ENCODE measurements at places on chromosomes 3 and 15.

- no peak for DNase-seq
Observed at GRCh38 chr3:48299746-48300712, 33.4 kb downstream of the SPINK8 start.

- DNase-seq, result no peak
Observed at GRCh38 chr3:144866476-144866875, 894.9 kb downstream of the DIPK2A start.

GRCh38 chr3:156608601-156609514 lies 53.9 kb upstream of the SSR3 start:
- no peak for DNase-seq

GRCh38 chr3:161050935-161051334 lies 54.2 kb downstream of the B3GALNT1 start:
- no peak for DNase-seq

DNA sequence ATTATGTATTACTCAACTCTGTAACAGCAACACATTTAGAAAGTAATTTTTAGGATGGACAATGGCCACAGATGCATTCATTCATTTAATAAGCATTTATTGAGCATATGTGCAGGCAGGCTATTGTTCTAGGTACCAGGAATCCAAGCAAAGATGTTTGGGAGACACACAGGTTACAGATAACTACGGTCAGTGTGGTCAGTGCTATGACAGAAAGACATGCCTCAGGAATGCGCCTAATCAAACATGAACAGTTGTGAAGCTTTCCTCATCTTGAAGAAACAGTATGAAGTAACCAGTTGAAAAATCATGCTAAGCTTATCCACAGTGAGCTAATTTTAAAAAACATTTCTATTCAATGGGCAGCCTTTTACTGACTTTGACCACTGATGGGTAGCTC lies 155.4 kb upstream of the CCDC54 start:
- DNase-seq, result no peak

- DNase-seq, result no peak
Observed at GRCh38 chr15:76191539-76192244, 119.6 kb downstream of the ETFA start.

DNA sequence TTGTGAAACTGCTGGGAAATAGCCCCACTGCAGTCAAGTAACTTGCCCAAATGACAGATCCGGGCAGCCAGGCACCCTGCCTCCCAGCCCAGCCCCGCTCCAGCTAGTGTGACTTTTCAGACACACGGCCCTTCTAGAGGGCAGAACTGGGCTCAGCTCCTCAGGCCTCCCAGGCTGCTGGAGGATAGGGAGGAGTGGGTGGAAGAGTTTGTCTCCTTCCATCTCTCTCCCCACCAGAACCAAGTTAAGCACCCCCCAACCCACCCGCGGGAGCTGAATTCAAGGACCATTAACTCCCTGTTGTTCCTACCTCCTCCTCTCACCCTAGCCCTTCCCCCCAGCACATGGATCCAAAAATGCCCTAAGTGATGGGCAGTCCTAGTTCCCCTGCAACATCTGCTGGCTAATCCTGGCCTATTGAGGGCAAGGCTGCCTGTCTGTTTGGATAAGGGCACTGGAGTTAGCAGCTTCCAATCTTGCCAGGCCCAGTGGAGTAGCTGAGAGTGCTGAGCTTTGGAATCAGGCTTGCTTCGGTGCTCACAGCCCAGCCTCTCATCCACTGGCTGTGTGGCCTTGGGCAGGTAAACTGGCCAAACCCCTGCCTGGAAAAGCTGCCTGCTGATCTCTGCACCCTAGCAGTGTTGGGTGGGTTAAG lies 3.1 kb downstream of the CCDC33 start:
- DNase-seq, result no peak

DNA sequence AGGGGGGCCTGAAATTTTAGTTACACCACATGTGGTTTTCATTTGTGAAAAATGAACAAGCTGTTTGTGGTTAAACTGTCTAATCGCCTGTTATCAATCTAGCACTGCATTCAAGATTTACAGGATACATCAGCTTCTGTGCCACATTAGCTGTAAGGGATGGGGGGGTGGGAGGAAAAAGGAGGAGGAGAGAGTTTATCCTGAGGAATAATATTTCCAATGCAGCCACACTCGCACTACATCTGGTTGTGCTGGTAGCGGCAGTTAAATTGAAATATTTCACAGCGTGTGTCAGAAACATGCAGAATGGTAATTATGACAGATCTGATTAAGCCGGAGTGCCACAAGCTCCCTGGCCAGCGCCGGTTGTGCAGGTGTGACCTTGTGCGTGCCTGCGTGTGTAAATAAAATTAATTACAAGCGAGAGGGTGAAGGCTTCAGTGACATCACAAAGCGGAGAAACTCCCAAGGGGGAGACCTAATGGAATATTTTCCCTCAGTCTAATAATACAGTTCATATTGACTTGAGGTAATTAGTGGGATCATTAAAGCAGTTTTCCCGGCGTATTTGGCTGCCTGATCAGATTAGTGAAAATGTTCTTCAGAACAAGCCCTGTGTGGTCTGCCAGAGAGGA lies 55.5 kb downstream of the SATB1 start:
- DNase-seq, result no peak

DNA sequence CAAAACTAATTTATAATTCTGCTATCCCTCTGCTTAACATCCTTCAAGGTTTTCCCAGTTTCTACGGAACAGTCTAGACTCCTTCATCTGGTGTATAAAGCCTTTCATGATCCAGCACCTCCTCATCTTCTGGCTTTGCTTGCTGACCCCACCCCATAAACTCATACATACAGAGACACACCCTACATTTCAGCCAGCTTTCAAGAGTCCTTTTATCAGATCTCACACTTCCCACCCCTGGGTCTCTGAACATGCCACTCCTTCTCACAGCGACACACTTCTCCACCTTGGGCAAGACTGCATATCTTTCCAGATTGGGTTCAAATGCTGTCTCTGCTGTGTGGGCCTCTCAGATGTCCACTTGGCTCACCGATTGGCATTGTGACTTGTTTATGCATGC lies 166.8 kb upstream of the LPP start:
- DNase-seq, result no peak

GRCh38 chr3:49421890-49422378 lies 339 bp downstream of the AMT start:
- DNase-seq, result no peak

DNA sequence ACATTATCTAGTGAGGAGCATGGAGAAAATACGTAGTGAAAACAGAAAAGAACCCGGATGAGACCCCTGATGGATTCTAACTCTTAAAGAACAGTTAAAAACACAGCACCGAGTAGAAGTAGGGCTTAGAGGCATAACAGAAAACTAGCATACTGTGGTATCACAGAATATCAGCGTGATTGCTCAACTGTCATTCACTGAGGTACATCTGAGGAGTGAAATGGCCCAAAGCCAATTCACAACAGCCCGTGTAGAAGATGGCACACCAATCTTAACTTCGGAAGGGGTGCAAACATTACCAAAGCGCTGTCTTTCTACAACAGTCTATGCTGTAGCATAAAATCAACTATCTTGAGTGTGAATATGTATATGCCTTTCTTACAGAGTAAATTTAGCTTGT lies 1.8 kb downstream of the CLASP2 start:
- no peak for DNase-seq

GRCh38 chr3:148455098-148455497 lies 242.6 kb upstream of the AGTR1 start:
- no peak for DNase-seq

DNA sequence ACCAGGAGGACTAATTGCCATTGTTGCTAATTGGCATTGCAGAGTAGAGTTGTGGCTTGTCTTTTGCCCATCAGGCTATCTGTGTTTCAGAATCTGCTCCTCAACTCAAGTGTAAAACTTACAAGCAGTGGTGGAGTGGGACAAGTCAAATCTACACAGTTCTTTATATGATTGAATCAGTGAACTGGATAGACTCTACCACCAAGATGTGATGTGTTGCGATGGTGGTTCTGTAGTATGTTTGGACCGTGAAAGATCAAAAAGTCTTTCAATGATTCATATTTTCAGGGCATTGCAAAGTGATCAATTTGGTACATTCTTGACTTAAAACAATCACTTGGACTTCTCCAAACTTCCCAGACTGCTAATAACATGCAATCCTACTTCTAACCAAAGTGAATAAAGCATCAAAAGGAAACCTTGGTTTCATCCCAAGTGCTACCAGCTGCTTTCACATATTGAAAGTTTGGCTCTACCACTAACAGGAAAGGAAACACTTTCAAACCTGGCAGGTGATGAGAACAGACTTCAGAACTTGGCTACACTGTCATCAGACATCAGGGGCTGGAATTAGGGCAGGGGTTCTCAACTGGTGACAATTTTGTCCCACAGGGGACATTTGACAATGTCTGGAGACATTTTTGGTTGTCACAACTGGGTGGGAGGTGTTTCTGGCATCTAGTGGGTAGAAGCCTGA lies 844.7 kb upstream of the CFAP20DC start:
- DNase-seq, result no peak

DNA sequence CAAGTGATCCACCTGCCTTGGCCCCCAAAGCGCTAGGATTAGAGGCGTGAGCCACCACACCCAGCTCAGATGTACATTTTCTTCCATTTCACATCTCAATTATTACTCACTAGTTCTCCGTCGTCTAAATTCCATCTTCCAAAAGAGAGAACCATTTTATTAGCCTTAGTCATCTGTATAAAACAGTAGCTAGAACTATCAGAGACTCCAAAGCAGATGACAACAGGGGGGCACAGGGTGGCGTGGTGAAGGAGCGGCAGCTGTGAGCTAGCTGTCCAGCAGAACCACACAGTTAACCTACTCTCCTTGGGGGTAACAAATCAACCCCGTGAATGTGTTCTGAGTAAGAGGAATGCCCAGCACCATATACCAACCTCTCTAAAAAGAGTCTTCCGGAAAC lies 7.1 kb downstream of the SLC25A20 start:
- DNase-seq, result no peak

DNA sequence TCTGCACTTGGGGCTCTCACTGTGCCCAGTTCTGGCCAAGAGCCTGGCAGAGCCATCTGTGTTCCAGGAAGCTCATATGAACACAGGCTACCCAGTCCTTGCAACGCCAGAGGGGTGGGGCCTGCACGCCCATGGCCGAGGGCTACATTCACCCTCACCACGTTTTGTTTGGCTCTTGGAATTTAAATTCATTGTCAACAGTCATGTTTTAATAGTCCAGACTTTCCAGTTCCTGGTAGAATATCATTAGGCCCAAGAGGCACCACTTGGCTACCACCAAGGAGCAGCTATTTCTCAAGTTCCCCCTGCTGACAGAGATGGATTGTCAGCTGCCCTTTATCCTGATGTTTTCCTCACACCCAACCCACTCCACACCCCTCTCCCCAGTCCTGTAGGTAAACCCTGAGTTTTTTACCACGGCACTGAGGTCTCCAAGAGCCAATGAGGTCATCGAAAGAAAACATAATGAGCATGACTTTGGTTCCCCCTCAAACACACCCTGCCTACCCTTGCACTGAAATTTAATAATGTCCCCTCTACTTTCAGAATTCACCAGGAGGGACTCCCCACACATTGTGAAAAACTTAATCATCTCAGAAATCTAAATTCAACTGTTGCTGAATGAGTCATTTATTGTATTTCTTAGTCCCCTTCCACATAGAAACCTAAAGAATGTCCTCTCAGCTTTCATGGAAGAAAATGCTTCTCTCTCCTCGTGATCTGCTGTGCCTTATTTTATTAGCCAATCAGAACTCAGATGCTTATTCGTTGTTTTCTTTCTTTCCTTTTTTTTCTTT lies 125.1 kb downstream of the SHQ1 start:
- DNase-seq, result peak; percentile 57

DNA sequence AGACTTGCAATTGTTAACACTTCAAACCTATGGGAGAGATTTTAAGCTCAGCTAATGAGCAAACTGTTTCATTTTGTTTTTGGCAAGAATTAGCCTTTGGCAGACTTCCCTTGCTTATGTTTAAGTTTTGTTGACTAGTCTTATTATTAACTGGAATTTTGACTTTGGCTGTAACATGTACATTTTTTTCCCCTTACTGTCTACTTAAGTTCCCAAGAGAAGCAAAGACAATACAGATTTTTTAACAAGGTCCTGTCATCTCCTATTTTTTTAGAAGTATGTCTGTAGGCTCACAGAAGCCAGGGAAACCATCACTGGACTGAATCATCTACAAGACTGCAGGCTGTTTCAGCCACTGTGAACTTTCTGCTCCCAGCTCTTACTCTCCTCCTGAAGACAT lies 74.3 kb downstream of the DGKG start:
- DNase-seq, result peak; percentile 47

- no peak for DNase-seq
Observed at GRCh38 chr3:49717959-49718857, 1.3 kb downstream of the AMIGO3 start.

DNA sequence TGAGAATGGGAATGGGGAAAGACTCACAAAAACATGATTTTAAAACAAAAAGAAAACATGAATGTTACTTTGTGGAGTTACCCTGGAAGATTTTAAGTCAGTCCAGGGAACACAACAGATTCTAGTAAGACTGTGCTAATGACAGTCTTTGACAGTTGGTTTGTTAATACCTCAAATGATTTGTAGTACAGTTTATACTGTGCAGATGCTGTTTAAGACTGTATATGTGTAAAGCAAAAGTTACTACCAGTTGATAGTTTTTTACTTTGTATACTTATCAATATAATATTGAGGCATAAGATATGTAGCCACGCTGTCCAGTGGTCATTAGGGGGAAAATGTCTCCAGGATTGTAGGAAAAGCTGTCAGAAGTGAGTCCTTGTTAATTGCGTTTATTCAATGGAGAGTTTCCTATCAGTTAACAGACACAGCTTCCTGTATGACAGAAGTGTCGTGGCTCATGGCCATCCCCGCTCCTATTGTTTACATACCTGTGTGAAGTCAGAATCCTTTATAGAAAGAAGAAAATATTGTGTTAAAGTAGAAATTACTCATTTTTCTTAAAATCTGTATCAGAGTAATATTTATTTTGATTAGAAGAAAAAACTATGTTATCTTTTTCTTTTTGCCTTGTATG lies 36.0 kb downstream of the NKIRAS1 start:
- no peak for DNase-seq

DNA sequence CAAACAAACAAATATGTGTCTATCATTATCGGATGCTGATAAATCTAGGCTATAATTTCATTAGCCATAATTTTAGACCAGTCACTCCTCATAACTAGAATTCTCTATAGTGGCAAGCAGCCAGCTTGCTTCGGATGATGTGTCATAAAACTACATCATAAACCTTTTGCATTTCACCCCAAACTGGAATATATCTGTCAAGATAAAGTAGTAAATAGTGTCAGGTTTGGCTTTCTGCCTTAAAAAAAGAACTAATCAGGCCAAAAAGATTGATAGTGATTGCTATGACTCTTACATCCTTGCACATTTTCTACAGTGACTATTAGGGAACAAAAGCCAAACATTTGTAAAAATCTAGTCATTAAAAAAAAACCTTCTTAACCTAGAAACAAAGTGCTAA lies 51.0 kb downstream of the DPPA2 start:
- DNase-seq, result no peak

- DNase-seq, result peak; percentile 39
Observed at GRCh38 chr3:45677033-45677446, 12.2 kb upstream of the SACM1L start.

DNA sequence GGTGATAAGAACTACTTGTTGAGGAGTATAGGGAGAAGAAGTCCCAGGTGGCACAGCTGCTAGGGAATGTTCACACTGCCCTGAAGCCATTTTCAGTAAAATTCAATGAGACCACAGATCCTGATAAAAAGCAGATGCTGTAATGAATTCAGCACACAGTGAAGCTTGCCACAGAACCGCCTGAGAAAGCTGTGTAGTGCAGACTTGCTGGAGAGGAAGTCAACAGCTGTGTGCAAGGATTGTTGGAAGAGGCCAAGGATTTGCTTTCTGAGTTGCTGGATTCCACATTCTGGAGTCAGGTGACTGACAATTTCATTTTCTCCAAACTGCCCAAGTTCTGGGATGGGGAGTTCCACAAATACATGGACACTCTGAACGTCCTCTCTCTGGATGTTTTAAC lies 70.9 kb downstream of the ANP32A start:
- no peak for DNase-seq
